ENCODE measurements at places on chromosomes 6 and 20.

GRCh38 chr6:168871642-168872315 is 381.9 kb downstream of the THBS2 start:
- no peak for DNase-seq

DNA sequence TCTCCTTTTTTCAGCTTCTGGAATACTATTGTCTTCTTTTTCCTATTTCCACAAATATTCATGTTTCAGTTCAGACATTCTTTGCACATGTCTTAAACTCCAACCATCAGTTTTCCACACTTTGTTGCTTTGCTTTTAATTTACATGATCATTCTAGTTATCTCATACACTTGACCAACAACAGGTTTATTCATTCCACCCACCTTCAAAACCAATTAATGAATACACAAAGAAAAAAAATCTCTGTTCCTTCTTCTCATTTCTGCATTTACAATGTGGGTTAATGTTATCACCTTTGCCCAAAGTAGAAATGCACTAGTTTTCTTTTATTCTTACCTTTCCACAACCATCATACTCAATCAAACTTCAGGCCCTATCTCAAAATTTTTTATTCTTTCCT is 216.7 kb downstream of the FRK start:
- DNase-seq, result no peak

DNA sequence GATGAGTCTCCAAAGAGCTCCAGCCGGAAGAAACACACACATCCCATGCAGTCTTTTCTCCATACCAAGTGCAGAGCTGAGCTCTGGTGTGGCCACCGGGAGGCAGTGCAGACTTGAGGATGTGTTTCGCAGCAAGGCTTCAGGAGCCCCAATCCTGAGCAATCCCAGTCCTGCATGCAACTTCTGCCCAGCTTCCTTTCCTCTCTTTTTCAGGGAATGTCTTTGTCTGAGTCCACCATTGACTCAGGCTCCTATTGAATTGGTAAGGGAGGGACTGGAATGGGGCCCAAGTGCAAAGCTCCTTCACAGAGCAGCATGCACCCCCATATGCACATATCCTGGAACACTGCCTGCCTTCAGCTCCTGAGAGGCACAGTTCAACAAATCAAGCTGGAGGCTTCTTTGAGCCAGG is 50.5 kb upstream of the ASIP start:
- no peak for DNase-seq

- no peak for DNase-seq
These were observed 35.8 kb downstream of the THEMIS start for GRCh38 chr6:127865108-127865507.

DNA sequence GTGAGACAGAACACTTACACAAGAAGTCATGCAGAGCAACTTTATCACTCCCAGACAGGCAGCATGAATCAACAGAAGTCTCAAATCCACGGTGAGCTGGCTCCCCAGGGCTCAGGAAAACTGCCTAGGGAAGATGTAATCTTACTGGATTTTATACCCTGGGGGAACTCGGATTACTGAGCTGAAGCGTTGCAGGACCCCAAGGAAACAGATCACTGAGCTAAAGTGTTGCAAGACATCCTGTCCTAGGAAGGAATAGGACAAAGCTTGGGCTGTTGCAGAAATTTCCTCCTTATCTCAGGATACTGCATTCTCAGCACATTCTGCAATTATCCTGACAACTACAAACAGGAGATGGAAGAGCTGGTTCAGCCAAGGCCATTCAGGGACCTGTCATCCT is 224.8 kb downstream of the TFAP2A start:
- DNase-seq, result no peak

- DNase-seq, result no peak
These were observed 258.1 kb upstream of the BMP2 start for GRCh38 chr20:6509374-6509773.

GRCh38 chr6:50698546-50698945 is 14.8 kb upstream of the TFAP2D start:
- no peak for DNase-seq

- DNase-seq, result no peak
These were observed 3.0 kb downstream of the ANKRD66 start for GRCh38 chr6:46749731-46750130.

- no peak for DNase-seq
These were observed 358.1 kb downstream of the RNGTT start for GRCh38 chr6:88605271-88605670.
